ENCODE measurements at places on chromosomes 11 and 22. TPM values are rescaled to one million over a fixed set of nuclear protein-coding genes. Genes with fewer than 3 reads are reported as not detected.

- peak within 1 kb of the TSS; percentile 78 for H3K4me3 ChIP-seq
- DNase-seq = peak; percentile 92
- peaks cover 14% of the 10 kb centered on the region for H3K4me1 ChIP-seq
- H3K36me3 ChIP-seq = no peaks in the 10 kb centered on the region
Measured at GRCh38 chr11:2928605-2929530, at the start of gene PHLDA2. Gene PHLDA2 (minus strand): TSS chr11:2929420. CDS start chr11:2929364, 56 bp downstream.

DNA sequence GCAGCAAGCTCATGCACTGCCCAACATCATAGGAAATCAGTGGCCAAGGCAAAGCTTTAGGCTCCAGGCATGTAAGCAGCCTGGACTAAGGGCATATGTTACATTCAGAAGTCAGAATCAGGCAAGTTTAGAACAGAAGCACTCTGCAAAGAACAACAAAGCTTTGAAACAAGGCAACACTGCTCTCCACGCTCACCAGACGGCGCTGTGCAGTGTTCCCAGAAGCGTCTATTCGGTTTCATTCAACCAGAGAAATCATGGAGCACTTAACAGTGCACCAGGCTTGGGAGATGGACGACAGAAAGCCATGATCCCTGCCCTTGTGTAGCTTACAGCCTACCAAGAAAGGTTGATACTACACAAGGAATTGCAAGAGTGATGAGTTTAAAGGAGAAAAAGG lies 555.8 kb downstream of the BUD13 start:
- H3K27me3 ChIP-seq = 0 out of 2 replicates have a peak, but pooled peaks cover 3% of the 10 kb centered on the region
- DNase-seq = peak; percentile 65
- no peaks in the 10 kb centered on the region for H3K4me1 ChIP-seq

- H3K27me3 ChIP-seq = no peaks in the 10 kb centered on the region
- H3K4me3 ChIP-seq = no peak overlapping the region
- no peaks in the 10 kb centered on the region for H3K36me3 ChIP-seq
- DNase-seq = no peak
- H3K27ac ChIP-seq = no peak overlapping the region
Measured at GRCh38 chr22:24117942-24118341, 63.3 kb upstream of the SUSD2 start.

- H3K4me1 ChIP-seq = peaks cover 17% of the 10 kb centered on the region
- no peak overlapping the region for H3K4me3 ChIP-seq
- peak overlapping the region; percentile 67 for H3K27ac ChIP-seq
Measured at GRCh38 chr22:27238935-27239510, 562.5 kb downstream of the MN1 start.

OR10D3 gene
- not detected for total RNA-seq

All from GM23248 (cell line).